ENCODE measurements at places on chromosomes 2 and 18. TPM values are rescaled to one million over a fixed set of nuclear protein-coding genes. Genes with fewer than 3 reads are reported as not detected.

PTPRM gene
- total RNA-seq: 36.9 TPM

CFAP221 gene
- 6.4 TPM for total RNA-seq

CD207 gene
- not detected for total RNA-seq

AKAIN1 gene
- 2.5 TPM for total RNA-seq

ASXL3 gene
- 91.7 TPM for total RNA-seq

All from temporal lobe (tissue), 4 donors.